ENCODE measurements at places on chromosomes 7 and 10.

DNA sequence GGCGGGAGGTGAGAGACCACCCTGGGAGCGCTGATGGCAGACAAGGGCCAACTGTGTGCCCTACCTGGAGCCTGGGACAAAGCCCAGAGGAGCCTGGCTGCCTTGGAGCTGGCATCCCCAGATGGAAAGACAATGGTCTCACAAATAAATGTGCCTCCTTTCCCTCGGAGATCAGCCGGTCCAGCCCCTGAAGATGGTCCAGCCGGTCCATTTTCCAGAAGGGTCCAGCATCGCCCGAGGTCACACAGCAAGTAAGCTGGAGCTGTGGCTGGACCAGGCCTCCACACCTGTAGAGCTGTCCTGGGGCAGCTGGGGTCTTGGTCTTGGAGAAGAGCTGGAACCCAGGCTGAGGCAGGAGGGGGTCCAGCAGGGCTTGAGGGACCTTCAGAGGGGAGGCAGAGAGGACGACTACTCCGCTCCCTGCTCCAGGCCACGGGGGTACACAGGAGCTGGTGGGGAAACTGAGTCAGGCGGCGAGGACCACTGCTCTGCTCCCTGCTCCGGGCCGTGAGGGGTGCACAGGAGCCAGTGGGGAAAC is 3.6 kb downstream of the ELFN1 start:
- no peak for DNase-seq

GRCh38 chr10:54749623-54750022 is 51.4 kb downstream of the PCDH15 start:
- no peak for DNase-seq

DNA sequence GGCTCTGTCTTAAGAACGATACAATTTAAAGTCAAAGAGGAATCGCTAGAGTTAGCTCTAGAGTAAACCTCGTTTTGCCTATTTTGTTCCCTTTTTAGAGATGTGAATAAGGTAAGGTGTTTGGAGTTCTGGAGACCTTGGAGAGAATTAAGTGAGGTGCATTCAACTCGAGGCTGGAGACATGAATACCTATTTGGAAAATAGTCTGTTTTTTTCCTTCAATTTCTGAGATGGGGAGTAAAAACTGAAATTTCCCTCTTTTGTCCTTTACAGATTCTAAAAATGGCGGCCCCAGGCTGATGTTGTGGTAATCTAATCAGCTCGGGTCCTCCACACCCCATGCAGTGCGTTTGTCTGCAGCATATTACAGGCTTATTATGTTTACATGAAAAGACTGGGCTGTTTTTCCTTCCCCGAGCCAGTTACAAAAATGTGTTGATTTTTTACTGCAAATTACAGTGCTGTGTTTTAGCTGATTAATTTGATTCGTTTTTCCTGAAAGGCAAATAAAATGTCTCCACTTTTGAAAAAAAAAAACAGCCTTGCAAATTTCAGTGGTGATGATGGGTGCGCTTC is 1.5 kb downstream of the KMT2E start:
- DNase-seq = no peak

- no peak for DNase-seq
Measured at GRCh38 chr10:22832851-22833250, 95.0 kb upstream of the ARMC3 start.

DNA sequence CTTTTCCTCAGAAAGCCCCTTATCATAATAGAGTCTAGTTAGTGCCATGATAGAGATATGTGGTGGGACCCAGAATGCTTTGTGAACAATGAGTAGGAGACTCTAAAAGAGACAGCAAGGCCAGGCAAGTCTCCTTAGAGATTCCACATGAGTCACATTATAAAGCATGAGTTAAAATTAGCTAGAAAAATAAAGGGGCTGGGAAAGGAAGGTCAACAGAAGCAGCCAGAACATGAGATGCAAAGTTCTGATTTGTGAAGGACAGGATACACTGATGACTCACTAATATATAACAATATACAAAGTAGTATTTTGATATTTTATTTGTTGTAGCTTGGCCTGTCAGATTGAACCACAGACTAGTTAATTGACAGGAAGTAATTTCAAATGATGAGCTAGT is 25.3 kb upstream of the SNX13 start:
- peak; percentile 35 for DNase-seq

- no peak for DNase-seq
Measured at GRCh38 chr10:7696545-7696944, 6.6 kb upstream of the ITIH2 start.

- no peak for DNase-seq
Measured at GRCh38 chr7:133535308-133535707, 282.4 kb downstream of the EXOC4 start.

GRCh38 chr10:106576534-106576933 is 588.0 kb downstream of the SORCS1 start:
- no peak for DNase-seq

GRCh38 chr10:79236433-79236765 is 110.9 kb upstream of the PPIF start:
- no peak for DNase-seq

GRCh38 chr7:115731796-115732471 is 298.6 kb downstream of the TFEC start:
- no peak for DNase-seq

GRCh38 chr10:116237260-116237659 is 35.7 kb downstream of the GFRA1 start:
- peak; percentile 14 for DNase-seq

GRCh38 chr7:54394834-54395233 is 147.3 kb upstream of the VSTM2A start:
- DNase-seq = no peak
